LoVo (cell line): ENCODE measurements at places on chromosomes 5 and 9.

DNA sequence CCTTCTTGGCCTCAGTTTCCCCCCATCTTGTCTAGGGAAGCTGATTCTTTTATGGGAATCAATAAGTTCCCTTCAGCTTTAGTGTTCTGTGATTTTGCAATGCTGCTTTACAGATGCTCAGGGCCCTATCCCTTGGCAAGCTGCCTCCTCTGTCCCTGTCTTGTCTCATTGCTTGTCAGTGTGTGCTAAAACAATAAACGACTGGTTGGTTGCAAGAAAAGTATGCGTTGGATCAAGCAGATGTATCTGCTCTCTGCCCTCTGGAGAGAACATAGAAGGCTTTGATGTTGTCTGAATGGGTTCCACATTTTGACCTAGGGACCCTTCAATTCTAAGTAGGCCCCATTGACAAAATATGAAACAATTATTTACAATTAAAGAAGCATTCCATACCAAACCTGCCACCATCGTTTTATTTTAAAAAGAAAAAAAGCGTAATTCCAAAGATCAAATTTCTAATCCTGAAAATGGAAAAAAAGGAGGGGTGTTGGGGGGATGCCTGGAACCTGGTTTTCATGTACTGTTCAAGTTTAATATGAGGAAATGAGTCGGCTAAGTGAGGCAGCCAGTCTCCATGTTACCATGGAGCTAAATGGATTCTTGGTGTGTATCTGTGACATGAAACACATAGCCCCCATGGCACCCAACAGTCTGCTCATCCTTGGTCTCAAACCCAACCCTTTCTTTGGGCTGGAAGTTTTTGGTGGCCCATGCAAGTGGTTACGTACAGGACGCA is 31.2 kb upstream of the TARS1 start:
- no peak for DNase-seq

- peak; percentile 27 for DNase-seq
These were observed 17.6 kb upstream of the SETX start for GRCh38 chr9:132372177-132373095.

DNA sequence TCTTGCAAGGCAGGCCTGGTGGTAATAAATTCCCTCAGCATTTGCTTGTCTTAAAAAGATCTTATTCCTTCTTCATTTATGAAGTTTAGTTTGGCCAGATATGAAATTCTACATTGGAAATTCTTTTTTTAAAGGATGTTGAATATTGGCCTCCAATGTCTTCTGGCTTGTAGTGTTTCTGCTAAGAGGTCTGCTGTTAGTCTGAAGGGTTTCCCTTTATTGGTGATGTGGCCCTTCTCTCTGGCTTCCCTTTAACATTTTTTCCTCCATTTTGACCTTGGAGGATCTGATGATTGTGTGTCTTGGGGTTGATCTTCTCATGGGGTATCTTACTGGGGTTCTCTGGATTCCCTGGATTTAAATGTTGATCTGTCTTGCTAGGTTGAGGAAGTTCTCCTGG is 33.5 kb upstream of the PRR16 start:
- no peak for DNase-seq

DNA sequence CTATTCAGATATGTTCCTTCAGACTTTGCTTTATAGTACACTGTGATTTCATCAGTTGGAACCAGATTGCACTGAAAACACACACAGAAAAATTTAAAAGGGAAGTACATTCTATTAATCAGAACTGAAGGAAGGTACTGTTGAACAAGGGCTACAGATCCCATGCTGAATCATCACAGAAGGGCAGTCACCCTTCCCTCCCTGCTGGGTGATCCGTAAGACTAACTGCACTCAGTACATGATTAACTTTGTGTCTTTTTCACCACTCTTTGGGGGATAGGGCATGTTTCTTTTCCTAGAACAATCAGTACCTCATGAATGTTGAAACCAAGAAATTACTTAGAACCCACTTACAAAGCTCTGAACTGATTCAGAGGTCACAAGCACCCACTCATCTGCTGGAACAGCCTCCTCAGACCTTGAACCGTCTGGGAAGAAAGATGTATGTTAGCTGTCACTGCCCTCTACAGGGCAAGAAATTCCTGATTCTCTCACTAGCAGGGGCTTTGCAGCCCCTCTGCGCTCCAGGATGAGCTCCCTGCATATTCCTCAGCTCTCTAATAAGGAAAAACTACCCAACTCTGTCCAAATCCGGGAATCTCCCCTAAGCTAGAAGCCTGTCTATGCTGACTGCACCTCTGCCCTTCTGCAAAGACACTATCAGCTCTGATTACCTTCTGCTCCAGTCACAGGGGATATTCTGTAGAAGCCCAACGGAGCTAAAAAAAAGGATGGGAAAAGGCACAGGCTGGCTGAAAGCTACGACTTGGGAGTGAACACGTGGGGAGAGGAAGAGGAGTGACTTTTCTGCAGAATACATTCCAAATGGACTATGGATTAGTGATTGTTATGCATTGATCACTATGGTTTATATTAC is 51.0 kb downstream of the IARS1 start:
- DNase-seq, result no peak

DNA sequence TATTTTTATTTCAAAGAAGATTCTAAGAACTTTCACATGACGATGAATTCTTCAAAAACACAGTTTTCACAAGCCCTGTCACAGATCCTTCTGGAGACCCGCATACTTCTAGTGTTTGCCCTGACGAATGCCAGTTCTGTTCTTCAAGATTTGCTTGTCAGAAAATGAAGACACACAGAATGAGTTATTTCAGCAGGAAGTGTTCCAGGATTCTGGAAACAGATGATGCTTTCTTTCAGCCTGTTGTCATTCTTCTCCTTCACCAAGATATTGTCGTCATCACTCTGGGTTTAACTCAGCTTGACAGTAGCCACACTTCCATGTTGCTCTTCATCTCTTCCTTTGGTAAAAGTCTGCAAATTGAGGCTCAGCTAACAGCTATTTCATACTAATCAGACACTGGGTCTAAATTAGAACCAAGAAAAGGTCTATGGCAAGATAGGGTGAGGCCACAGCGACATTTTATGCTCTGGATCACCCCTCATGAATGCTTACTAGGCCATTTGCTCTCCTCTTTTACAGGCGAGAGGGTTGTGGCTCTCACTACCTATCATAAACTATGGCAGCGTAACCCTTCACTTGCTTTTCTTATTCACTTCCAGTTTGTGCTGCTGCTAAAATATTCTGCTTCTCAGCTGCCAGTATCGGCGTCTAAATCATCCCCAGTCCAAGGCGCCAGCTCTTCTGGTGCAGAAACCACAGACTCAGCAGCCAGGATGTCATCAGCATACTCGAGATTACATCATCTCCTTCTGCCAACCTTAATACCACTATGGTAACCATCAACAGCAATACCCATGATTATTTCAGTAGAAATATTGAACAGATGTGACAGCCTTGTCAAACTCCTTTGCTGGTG is 159.6 kb upstream of the TBCA start:
- no peak for DNase-seq

DNA sequence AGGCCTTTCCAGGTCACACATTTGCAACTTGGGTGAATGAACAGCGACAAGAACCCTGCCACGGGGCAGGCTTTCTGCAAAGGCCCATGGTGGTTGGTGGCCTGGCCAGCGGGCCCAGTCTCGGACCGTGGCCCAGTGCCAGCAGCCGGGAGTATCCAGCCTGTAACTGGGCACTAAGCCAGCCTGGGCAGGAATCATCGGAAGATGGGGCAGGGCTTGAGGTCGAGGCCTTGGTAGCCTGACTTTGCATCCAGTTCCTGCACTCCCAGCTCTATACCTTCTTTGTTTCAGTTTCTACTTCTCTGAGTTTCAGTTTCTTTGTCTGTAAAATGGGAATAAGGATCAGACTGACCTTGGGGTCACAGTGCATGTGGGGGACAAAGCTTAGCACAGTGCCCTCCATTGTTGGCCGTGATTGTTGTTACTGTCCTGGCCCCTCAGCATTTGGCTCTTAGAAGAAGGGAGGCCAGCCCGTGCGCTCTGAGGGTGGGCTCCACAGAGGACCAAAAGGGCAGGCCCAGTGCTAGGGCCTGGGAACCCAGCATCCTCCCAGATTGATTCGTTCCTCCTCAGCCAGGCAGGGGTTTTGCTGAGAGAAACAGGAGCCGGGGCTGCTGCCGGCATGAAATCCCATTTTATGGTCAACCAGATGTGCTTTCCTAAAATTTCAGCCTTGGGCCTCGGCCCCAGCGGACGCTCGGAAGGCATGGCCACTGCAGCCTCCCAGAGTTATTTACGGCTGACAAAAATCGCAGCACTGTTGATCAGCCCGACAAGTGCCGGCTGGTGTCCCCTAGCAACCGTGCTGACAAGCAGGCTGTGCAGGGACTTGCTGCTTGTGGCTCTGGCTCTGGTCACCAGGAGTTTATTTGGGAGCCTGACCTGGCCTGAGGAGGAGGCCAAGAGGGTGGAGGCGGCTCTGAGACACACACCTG is 43.6 kb downstream of the JADE2 start:
- DNase-seq, result no peak

DNA sequence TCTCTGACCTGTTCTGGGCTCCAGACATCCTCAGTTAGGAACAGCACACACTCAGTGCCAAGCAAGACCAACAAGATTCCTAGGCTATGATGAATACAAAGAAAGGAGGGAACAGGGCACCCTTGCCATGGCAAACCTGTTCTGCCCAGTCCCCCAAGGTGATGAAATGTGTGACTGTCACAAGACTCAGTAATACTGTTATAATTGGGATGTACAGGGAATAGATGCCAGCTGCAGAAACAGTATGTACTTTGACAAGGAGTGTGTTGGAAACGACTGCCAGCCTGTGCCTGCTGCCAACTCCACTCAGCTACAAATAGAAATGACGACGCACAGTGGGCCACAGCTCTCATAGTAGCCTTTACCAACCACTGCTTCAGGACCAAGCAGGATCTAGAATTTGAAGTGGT is 453.0 kb downstream of the EFNA5 start:
- no peak for DNase-seq

DNA sequence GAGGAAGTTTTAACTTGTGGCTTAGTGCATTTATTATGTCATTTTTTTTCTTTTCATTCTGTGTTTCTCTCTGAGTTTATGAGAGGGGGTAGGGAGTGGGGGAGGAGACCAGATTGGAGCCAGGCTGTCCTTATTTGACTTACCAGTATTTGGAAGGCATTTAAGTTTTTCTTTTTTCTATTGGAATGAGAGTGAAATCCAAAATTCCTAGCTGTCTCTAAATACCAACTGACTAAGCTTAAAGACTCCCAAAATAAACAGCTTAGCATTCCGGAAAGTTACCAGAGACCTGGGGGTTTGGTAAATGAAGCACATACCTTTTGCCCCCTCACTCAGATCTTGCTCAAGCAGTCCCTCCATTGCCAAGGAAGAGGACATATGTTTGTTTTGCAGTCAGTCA is 581.9 kb upstream of the BRINP1 start:
- no peak for DNase-seq

DNA sequence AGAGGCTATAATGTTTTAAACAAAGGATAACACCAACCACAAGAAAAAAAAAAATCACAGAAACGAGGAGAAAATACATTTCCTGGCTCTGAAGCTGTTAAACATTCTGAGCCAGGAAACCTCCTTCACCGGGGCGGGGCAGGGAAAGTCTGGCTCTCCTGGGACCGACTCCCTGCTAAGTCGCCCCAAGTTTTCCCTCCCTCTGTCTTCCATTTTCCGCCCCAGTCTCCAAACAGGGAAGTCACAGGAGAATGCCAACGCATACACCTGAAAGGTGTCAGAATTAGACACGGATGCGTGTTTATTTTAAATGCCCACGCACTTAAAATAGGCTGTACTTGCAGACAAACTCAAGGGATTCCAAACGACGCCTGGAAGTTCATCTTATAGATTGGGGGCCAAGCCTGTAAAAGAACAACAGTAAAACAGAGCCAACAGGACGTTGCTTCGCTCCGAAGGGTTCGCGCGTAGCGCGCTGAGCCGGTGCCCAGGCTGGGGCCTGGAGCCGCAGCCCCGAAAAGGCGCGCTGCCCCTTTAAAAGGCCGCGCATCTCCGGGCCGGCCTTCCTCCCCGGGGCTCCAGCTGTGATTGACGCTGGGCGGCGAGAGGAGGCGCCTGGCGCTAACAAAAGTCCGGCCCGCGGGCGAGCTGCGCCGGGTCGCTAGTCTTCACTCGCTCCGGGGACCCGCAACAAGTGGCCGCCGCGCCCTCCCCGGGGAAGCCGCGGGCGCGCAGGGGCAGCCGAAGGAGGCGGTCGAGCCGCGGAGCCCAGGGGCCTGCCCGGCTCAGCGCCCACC is at the start of gene FBXL7:
FBXL7 (plus strand) TSS at position 653 of the 797 bp plus-strand sequence.
- DNase-seq, result no peak

GRCh38 chr5:32144378-32145207 is 29.5 kb downstream of the GOLPH3 start:
- no peak for DNase-seq

GRCh38 chr9:30677221-30677620 is 1707.2 kb upstream of the ACO1 start:
- no peak for DNase-seq

GRCh38 chr5:54778783-54779182 is 206.6 kb downstream of the ESM1 start:
- no peak for DNase-seq

- DNase-seq, result no peak
These were observed 96.4 kb upstream of the COL5A1 start for GRCh38 chr9:134545215-134545542.

GRCh38 chr9:91193087-91193657 is 168.5 kb downstream of the AUH start:
- DNase-seq, result peak; percentile 88

DNA sequence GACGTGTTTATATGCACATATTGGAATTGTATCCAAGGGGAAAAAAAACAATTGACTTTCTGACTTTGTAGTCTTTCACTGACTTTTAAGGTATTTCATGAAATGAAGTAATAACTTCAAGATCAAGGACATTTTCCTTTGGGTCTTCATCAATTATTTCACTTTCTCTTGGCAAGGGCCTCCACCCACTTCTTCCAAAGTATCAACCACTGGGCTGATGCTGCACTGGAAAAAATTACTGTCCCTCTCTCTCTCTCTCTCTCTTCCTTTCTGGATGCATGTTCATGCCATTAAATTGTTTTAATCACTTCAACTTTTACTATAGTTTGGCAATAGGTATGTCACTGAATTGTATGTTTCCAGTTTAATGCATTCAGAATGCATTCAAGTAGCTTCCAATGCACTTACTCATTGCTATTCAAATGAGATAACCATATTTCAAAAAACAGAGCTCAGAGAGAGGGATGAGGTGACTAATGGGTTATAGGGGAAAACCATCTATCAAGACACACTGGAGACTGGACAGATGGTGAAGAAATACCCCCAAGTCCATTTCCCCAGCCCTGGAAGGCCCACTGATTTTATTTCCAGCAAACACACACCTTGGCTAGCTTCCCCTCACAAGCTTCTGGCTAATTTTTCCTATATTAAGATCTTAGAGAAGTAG is 585.3 kb downstream of the EBF1 start:
- DNase-seq, result no peak

DNA sequence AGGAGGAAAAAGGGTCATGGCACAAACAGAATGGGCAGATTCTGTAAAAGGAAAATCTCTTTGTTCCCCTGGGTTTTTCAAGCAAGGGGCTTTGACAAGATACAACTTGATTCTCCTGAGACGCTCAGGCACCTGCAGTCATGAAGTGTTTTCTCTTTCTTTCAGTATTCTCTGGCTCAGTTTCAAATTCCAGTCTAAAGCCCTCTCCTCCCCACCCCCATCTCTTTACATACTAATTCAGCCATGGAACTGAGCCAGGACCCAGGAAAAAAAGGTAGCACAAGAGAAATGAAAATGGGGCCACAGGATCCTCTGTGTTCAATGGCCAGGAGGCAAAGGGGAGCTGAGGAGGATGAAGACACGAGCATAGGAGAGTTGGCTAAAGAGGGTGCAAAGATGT is 408.4 kb downstream of the SPOCK1 start:
- DNase-seq, result no peak
